ENCODE measurements at places on chromosomes 5 and 9.

DNA sequence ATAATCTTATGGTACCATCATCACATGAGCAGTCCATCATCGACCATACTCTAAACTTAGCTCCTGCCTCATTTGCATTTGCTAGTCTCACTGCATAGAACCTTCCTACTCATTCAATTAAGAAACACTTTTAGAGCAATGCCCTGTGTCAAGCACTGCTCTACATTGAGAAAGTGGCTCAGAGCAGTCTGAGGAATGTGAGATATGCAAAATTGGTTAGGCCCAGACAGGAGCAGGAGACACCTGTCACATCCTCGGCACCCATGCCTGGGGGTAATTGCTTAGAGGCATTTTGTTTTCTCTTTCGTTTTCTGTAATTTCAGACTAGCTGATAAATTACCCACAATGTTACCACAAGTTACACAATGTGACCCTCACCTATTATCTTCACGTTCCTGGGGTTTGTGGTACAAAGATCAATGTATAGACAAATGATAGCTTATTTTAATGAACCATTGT is 4.9 kb upstream of the RARS1 start:
- DNase-seq, result no peak

GRCh38 chr5:66744040-66744439 is 147.8 kb downstream of the MAST4 start:
- no peak for DNase-seq

DNA sequence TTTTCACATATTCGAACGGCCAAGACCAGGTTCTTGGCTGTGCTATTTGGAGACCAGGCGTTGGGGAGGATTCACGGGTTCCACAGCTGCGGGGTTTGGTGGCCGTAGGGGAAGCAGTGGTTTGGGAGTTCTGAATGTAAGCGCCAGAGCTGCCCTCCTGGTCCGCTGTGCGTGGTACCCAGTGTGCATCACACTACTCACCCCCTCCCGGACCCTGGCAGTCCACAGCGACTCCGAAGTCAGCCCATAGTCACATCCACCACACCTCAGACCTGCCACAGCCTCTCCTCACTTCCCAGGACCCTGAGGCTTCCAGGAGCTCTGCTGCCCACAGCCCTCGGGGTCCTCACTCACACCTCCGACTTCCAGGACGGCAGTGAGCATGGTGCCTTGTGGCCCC is 26.8 kb downstream of the AMBP start:
- DNase-seq, result no peak

GRCh38 chr5:10262121-10262774 is 12.2 kb downstream of the CCT5 start:
- DNase-seq, result no peak

GRCh38 chr5:158609333-158610050 is 490.2 kb downstream of the EBF1 start:
- peak; percentile 28 for DNase-seq

DNA sequence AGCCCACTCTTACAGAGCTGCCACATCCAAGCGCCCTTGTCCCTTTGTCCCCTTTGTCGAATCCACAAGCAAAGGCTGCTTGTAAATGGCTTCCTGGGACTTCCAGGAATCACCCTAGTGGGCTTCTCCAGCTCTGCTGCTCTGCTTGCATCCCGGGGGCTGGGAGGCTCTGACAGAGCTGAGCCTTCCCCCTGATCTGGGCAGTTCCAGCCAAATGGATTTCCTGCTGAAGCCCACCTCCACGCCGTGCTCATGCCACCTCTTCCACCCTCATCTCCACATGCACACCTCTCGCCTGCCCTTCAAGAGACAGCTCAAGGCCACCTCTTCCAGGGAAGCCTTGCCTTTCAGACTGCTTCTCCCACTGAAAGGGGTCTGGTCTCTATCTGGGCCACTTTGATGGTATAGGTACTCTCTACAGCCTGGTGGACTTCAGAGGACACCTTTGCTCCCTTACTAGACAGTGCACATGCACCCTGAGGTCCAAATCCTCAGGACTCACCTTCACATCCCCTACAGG is 106.2 kb downstream of the LHFPL2 start:
- no peak for DNase-seq

DNA sequence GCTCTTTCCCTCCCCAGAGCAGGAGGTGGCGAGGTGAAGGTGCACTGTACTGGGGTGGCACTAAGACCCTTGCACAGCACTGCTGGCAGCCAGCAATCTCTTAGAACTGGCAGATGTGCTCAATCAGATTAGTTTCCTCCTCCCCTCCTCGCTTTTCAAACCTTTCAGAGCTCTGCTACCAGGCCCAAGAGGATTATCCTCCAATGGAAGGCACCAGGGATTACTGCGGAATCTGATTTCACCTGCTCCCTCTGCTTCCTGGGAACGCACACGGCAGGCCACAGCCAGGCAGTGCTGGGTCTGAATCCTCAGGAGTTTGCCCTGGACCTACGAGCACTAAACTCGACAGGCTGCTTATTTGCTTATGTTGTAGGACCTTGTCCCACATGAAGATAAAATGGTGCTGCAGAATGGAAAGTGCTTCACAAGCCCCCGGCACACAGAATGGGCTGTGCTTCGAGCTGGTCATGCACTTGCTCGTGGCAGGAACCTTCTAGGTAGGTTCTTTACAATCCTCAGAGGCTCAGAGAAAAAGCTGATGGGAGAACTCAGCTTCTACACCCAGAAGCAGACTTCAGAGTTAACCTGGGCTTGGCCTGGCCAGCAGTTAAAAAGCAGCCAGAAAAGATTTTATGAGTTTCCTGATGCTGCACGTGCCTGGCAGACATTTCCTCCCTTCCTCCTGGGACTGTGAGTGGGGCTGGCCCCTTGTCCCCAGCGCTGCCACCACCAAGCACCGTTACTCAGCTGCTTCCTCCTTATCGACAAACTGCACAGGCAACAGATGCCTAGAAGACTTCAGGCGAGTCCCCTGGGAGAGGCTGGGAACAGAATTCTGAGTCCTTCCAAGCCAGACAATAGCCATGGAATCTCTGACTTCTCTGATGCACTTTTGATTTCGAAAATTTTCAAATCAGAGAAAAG is 33.1 kb downstream of the FABP6 start:
- no peak for DNase-seq

- DNase-seq, result no peak
Measured at GRCh38 chr5:142974409-142974808, 204.2 kb downstream of the ARHGAP26 start.

GRCh38 chr5:117473165-117473564 is 898.5 kb upstream of the SEMA6A start:
- peak; percentile 88 for DNase-seq

- no peak for DNase-seq
Measured at GRCh38 chr5:42798284-42799240, 13.1 kb downstream of the SELENOP start.

GRCh38 chr5:72140711-72141110 is 33.4 kb downstream of the MAP1B start:
- DNase-seq, result no peak

DNA sequence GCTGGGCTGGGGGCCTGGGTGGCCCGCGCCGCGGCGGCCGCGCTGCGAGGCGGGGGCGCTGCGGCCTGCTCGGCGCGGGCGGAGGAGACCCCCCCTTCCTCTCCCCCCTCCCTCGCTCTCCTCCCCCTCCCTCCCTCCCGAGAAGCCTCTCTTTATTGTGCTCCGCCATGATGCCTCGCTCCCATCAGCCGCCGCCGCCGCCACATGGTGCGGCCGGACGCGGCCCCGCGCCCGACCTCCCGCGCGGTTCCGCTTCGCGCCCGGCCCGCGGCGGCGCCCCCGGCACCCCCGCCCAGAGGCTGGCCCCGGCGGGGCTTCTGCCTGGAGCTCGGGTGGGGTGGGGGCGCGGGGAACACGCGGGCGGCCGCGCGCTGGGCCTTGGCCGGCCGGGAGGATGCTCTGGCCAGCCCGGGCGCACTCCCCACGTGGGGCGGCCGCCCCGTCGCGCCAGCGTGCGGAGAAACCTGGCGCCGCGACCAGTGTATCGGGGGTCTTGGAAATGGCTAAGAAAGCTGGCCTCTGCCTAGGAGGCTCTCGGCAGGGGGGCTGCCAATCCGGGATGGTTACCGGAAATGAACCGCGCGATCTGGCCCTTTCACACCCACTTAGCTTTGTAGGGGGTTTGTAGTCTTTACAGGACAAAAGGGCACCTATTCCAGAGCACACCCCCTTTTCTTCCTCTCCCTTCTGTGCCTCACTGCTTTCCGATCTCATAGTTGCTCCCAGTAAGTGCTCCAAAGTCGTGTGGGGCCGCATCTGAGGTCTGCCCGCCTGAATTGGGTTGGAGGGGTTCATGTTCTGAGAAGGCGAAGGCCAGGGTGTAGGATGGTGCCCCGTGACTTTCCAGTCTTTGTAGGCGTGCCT is 1.0 kb downstream of the SET start:
- peak; percentile 52 for DNase-seq
